Purkinje cell (primary cell): ENCODE measurements at places on chromosomes 4 and X. TPM values are rescaled to one million over a fixed set of nuclear protein-coding genes. Genes with fewer than 3 reads are reported as not detected.

SPIN2A gene
- polyA plus RNA-seq = 0.97 TPM in 1 of 2 replicates, not detected in the other

DCAF8L2 gene
- not detected in 2 replicates for polyA plus RNA-seq

MAPK10 gene
- polyA plus RNA-seq = 117 and 144 TPM in 2 replicates

CLCN5 gene
- 0.36 and 0.38 TPM in 2 replicates for polyA plus RNA-seq

SLITRK2 gene
- 45.9 and 50.3 TPM in 2 replicates for polyA plus RNA-seq

CT45A10 gene
- not detected in 2 replicates for polyA plus RNA-seq

ZNF185 gene
- polyA plus RNA-seq = 1.1 TPM in 1 of 2 replicates, not detected in the other

RPL34 gene
- polyA plus RNA-seq = 1,118 and 1,165 TPM in 2 replicates

MAGEC2 gene
- not detected in 2 replicates for polyA plus RNA-seq

TRPC5OS gene
- not detected in 2 replicates for polyA plus RNA-seq

SPIN4 gene
- 1.7 and 3.2 TPM in 2 replicates for polyA plus RNA-seq
